Mucosa of gallbladder (tissue), 1 donor: ENCODE measurements at places on chromosomes 7 and 10. TPM values are rescaled to one million over a fixed set of nuclear protein-coding genes. Genes with fewer than 3 reads are reported as not detected.

The EMX2 gene
- 2.9 TPM for total RNA-seq

DNA sequence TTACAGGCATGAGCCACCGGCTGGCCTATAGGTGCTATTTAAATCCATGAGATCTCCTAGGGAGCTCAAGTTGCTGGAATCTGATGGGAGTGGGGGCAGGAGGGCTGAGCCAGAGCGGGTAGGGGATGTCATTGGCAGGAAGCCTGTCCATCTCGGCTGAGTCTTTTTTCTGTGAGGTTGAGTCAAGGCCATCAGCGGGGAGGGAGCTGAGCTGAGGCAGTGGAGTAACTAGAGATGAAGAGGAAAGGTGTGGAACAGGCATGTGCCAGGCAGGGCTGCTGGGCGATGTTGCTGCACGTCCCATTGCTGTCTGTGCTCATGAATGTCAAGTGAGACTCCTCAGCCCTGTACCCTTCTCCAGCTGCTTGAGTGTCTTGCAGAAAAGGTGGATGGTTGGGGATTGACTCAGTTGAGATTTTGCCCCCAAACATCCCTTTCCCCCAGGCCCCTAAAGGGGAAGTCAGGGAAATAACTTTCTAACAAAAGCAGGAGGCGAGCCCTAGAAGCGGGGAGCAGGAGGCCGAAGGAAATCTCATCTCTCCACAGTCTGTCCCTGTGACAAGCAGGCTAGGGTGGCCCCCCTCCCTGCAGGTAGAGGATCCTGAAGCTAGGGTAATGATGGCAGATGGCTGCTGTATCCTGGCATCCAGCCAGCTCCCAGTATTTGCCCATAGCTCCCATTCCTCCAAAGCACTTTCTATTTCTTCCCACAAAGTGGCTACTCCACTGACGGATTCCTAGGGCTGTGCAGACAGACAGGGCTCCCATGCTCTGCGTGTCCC lies 5.4 kb downstream of the ATP6V1F start:
- no peak for DNase-seq

The PIP gene
- total RNA-seq, result not detected

The FGFBP3 gene
- 0.72 TPM for total RNA-seq

GRCh38 chr10:116766241-116766827 lies 24.0 kb upstream of the HSPA12A start:
- no peak for DNase-seq

GRCh38 chr7:129781928-129782817 lies 170.6 kb downstream of the UBE2H start:
- DNase-seq, result no peak

- DNase-seq, result no peak
Observed at GRCh38 chr7:108249453-108249852, 119.3 kb upstream of the LAMB4 start.

The CRYGN gene
- 0.43 TPM for total RNA-seq

The RNF32 gene
- 1.8 TPM for total RNA-seq

- DNase-seq, result no peak
Observed at GRCh38 chr10:84818961-84819360, 490.6 kb downstream of the CCSER2 start.

The MLXIPL gene
- 117 TPM for total RNA-seq

DNA sequence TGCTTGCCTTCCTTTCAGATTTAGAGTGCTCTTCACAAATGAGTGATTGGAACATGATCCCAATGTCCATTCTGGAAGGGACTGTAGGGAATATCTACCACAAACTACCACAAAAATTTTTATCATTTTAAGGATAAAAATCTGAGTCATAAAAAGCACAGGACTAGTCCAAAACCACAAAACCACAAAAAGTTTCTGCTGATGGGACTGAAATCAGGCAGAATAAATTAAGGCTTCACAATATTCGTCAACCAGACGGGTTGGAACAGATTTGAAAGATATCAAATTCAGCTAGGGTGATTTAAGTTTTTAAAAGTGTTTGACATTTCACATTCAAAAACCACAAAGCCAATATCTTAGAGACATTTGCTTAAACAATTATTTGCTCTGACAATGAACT lies 100.1 kb upstream of the PTN start:
- no peak for DNase-seq

DNA sequence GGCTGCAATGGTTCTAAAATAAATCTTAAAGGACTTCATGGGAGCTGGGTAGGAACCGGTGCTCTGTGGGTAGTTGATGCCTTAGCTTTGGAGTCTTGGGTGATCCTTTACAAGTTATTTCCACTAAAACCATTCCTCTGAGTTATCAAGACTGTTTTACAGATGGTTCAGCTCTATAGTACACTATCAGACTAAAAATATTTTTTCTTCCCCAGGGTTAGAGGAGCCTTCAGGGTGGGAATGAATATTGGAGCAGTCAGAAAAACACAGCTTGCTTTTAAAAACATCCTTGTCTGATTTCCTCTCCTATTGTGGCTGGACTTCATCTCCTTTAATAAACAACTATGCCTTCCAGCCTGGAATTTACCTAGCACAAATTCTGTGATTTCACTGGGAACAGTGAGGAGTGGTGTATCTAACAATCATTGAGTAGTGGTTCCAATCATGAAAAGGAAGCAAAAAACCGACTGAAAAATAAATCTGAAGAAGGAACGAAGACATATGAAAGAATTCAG lies 102.6 kb upstream of the AFAP1L2 start:
- no peak for DNase-seq

DNA sequence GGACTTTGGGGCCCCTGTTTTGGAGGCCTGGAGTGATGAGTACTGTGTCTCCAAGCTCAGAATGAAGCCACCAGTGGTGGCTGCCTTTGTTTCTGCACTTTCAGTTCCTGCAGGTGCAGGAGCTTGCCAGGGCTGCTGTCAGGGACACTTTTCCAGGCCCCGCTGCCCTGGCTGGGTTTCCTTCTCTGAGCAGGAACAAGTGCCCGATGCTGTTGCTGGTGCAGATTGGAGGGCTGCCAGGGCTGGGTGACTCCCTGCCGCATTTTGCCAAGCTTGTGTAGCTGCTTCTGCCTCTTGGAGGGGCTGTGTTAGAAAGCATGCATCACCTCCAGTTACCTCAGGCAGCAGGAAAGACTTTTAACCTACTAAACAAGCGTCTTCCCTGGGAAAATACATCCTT lies 211.1 kb downstream of the MGMT start:
- DNase-seq, result no peak

- no peak for DNase-seq
Observed at GRCh38 chr10:130354976-130355795, 219.0 kb downstream of the GLRX3 start.

- no peak for DNase-seq
Observed at GRCh38 chr10:92024700-92025099, 101.1 kb downstream of the BTAF1 start.

The FLNC gene
- total RNA-seq, result 236 TPM

- DNase-seq, result no peak
Observed at GRCh38 chr10:22875581-22875980, 52.3 kb upstream of the ARMC3 start.

The CEP55 gene
- 1.3 TPM for total RNA-seq

The CCL24 gene
- total RNA-seq, result 0.92 TPM

The SNX10 gene
- 5.4 TPM for total RNA-seq

GRCh38 chr10:32112055-32112454 lies 55.8 kb upstream of the KIF5B start:
- no peak for DNase-seq

DNA sequence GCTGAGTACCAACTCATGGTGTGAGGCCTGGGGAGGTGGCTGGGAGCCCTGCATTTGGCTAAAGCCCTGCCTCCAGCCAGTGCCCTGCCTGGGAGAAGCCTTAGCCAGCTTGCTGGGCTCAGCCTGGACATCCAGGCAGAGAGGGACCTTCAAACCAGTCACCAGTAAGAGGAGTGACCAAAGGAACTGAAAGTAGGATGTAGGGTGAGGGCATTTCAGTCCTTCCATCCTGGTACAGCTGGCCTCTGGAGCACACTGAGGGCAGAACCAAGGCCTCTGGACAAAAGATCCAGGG lies 124.8 kb downstream of the ADCY1 start:
- no peak for DNase-seq
